ENCODE measurements at places on chromosomes 13 and 19. TPM values are rescaled to one million over a fixed set of nuclear protein-coding genes. Genes with fewer than 3 reads are reported as not detected.
A peak's percentile ranks its signal among the peaks of the same experiment; 100 is the strongest.

GRCh38 chr19:41521931-41522555, 53.9 kb upstream of the CEACAM21 start:
- DNase-seq: no peak

ZNF345 gene
- total RNA-seq: 1.1 TPM

EBI3 gene
- total RNA-seq: 0.35 TPM

DNA sequence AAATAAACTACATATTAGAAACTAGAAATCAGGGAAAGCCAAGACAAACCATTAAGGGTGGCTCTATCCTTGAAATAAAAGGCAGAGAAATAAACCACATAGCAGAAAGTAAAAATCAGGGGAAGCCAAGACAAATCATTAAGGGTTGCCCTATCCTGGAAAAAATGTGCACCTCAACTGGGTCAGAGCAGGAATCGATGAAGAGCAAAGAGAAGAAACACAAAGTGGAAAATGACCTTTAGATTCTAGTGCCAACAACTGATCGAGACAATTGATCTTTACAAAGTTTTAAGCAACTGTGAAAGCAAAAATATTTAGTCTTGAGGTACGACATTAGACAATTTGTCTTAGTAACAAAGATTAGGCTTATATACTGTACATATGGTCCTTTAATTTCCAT, 26.6 kb downstream of the KLF12 start:
- no peak for DNase-seq

- peak; percentile 88 for DNase-seq
These were observed 13.4 kb upstream of the C19orf33 start for GRCh38 chr19:38290631-38291147.

CNFN gene
- 1.6 TPM for total RNA-seq

ZNF418 gene
- total RNA-seq: not detected

GRCh38 chr13:34128661-34129060, 310.7 kb downstream of the RFC3 start:
- no peak for DNase-seq

SYNGR4 gene
- not detected for total RNA-seq

GRCh38 chr13:98866882-98867281, 111.0 kb downstream of the DOCK9 start:
- no peak for DNase-seq

GAPDHS gene
- not detected for total RNA-seq

DNA sequence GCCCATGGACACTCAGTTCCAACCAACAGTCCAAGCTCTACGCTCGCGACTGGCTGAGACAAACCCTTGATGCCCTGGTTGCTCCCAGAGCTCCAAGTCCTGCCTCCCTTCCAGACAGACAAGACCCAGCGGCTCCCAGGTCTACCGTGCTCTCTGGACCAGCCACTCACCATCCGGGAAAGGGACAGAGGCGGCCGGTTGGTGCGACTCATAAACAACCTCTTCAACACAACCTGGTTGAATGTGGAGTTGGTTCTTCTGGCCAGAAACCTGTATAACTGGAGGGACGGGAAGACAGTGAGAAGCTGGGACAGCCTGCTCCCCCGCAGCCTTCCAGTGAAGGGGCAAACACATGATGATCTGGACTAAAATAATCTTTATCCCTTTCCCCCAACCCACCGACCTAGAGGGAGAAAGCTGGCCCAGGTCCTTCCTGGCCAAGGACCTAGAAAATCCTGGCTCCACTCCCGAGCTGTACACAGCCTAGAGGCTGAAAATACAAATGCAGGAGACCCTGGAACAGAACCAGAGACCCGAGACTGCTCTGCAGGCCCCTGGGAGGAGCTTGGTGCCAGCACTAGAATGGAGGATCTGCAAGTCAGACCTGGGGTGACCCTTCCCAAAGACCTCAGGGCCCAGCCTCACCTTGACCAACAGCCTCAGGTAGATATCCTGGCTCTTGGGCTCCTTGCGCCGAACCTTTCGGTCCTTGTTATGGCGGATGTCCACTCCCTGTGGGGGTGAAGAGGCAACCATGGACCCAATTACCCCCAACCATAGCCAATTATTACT, 1.6 kb downstream of the RPL18 start:
- peak; percentile 34 for DNase-seq

DNA sequence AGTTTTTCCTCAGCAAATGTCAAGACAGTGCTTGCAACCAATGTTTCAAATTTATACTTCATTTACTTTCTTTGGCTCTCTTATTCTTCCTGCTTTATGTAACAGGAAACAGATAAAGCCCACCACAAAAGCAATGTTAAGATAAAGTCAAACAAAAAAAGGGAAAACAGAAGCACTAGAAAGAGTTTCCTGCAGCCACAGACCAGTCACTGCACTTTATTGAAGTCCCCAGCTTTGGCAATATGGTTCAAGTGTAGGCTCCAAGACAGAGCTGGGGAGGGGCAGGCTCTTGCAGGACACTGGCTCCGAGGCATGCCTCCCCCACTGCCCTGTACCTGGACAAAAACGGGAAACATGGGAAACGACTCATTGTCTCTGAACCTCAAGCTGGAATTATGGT, 15.3 kb upstream of the CDC16 start:
- no peak for DNase-seq

CDX2 gene
- not detected for total RNA-seq

ZNF66 gene
- total RNA-seq: 2.4 TPM

OR7A17 gene
- total RNA-seq: not detected

DNA sequence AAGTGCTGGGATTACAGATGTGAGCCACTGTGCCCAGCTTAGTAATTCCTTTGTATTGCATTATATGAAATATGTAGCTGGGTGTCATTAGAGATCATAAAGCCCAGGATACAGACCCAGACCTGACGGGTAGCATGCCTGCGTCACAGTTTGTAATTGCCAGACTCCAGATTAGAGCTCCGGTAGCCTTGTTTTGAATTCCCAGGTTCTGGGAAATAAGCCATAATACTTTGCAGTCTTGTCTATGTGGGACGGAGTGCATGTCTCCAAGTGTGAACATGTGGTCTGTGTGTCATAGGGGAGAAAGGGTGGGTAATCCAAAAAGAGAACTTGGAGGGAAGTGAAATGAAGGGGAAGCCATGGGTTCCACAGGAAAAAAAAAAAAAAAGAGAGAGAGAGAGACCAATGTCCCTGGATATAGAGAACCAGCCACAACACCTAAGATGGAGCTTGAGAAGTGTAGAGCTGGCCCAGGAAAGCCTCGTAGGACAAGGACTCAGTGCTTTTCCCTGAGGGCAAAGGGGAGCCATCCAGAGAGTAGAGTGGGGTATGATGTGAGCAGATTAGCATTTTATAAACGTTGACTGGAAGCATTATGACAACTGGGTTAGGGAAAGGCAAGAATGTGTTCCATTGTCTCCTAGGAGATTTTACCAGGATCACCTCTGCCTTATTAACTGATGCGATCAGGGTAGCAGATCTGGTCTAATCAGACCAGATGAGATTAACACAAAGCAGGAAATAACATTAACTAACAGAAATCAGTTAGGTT, 2.6 kb downstream of the ZSCAN4 start:
- DNase-seq: no peak

DNA sequence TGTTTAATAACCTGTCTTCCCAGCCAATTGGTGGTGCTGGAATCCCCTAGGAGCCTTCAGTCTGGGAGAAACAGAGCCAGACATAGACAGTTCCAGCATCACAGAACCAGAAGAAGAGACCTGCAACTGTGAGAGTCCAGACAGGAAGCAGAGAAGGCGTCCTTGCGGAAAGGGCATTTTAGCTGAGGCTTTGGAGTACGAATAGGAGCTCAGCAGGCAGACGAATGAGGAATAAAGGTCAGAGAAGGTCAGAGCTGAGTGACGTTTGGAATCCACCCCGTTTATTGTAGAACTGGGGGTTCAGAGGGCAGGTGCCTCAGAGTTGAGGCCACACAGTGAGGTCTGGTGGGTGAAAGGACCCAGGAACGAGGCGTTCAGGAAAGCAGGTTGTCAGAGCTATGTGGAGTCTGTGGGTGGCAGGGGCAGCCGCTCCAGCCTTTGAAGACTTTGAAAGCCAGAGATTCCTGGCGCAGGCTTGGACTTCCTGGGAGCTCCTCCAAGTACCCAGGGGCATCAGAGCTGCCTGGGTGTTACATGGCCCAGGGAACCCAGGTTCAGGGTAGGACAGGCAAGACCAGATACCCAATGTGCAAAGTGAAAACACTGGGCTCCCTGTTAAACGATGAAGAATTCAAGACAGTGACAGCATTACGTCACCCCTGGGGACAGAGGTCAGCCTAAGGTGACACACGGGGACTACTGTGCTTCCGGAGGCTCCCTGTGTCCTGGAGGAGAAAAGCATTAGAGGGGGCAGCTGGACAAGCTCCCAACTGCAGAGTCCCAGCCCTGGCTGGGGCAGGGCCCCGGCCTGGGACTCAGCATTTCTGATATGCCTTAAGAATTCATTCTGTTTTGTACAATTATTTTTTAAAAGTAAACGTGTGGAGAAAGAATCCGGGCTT, 5.5 kb downstream of the ARRDC2 start:
- no peak for DNase-seq

GRCh38 chr13:84399320-84400085, 517.2 kb upstream of the SLITRK1 start:
- DNase-seq: peak; percentile 9

DNA sequence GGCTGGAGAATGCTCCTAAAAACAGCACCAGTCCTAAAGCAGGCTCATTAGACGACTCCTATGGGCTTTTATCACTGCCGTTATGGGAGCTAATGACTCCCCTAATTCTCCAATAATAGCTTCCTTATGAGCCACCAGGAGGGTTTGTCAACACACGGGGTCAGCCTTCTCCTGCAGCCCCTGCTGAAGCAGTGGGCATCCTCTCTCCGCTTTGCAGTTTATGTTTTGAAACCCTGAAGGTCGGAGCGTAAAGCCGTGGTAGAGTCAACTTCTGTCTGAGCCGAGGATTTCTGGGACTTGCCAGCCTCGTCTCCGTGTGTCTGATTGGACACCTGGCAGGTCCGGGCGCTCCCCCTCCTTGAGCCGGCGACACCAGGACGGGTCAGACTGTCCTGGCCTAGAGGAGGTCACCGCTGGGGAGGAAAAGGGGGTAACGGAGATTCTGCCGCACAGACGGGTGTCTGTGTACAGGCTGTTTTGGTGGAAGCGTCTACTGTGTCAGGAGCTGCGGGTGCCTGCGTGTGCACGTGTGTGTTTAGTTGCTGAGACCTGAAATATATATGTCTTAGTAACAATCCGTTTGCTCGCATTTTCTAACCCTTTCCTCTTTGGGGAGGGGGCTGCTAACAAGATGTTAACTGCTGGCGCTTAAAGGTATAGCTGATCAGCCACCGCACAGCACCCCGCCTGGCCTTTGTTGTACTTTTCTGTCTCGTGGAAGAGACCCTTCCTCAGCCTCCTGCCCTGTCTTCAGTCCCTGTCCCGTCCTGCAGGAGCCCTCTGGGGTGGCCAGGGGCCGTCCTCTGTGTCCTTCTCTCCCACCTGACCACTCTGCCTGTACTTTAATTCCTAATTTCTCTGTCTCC, 1.9 kb downstream of the KDM4B start:
- peak; percentile 53 for DNase-seq

- no peak for DNase-seq
These were observed 60.5 kb downstream of the PCCA start for GRCh38 chr13:100149389-100149788.

- no peak for DNase-seq
These were observed 4.0 kb downstream of the SLC7A10 start for GRCh38 chr19:33221638-33222037.

GRCh38 chr19:29476528-29476927, 49.3 kb upstream of the VSTM2B start:
- no peak for DNase-seq

- no peak for DNase-seq
These were observed 22.4 kb downstream of the LRCH1 start for GRCh38 chr13:46575301-46575771.

Measured in MCF 10A (cell line).